Bone marrow (tissue), 2 donors: ENCODE measurements at places on chromosomes 5 and 9.

DNA sequence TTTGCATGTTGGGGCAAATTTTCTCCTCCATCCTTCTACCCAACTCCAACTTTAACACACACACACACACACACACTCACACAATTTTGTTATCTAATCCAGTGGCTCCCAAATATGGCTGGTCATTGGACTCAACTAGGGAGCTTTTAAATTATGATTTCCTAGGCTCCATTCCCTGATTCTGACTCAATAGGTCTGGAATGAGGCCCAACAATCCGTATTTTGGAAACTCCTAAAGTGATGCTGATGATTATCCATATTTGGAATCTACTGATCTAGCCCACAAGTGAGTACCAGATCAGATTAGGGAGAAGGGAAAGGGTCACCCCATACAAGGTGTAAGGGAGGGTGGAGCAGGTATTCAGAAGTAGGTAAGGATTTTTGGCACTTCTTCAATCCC is 309.7 kb downstream of the TLE1 start:
- no peak for DNase-seq

GRCh38 chr5:14220642-14221041 is 77.5 kb downstream of the TRIO start:
- DNase-seq: no peak

DNA sequence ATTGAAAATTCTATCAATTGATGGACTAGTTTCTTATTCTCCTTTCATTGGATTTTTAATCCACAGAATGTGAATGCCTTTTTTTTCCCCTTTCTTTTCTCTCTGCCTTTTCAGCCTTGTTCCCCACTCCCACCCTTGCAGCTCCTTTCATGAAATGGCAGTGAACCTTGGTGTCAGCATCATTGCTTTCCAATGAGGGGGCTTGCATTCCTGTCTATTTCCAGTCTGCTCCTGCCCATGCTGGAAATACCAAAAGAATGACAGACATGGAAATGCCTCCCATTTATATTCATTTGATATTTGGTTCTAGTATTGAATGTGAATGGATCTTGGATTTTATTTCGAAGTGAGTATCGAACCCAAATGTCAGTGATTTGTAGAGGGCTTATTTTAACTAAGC is 162.7 kb upstream of the SGCD start:
- no peak for DNase-seq

DNA sequence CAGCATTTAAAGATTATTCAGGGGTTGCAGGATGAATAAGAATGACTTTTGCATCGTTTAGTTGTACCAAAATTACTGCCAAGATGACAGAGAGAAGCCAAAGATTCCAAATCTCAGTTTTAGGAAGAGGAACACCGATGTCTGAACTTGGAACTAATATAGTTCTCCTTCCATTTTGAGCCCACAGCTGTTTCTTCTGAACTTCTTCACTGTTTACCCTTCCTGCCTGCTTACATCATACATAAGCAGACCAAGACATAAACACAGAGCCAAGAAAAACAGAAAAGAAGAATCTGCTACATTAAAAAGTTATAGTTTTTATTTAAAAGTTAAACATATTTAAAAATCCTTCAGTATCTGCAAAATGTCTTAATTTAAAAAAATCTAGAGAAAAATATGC is 146.9 kb upstream of the RAPGEF1 start:
- no peak for DNase-seq

DNA sequence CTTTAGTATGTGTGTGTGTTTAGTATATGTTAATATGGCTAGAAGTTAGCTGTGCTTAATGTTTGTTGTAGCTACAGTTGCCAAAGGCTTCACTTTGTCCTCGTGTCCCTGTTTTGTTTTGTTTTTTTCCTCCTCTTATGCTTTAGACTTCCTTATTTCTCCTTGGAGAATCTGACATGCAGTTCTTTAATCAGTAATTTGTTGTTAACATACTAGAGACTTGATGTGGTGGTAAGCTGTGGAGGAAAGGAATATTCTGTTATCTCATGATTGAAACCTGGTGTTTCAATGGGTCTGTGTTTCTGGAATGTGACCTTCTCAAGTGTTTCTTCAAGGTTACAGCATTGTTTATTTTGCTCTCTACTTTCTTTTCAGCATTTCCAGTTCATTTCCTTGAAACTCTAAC is 515.6 kb upstream of the ST8SIA4 start:
- no peak for DNase-seq
